NCI-H2029 (cell line): ENCODE measurements at places on chromosomes 2 and 18.

GRCh38 chr18:21110713-21111345, 784 bp downstream of the ROCK1 start:
- no peak for DNase-seq

GRCh38 chr2:18580606-18581005, 8.8 kb downstream of the NT5C1B start:
- no peak for DNase-seq

DNA sequence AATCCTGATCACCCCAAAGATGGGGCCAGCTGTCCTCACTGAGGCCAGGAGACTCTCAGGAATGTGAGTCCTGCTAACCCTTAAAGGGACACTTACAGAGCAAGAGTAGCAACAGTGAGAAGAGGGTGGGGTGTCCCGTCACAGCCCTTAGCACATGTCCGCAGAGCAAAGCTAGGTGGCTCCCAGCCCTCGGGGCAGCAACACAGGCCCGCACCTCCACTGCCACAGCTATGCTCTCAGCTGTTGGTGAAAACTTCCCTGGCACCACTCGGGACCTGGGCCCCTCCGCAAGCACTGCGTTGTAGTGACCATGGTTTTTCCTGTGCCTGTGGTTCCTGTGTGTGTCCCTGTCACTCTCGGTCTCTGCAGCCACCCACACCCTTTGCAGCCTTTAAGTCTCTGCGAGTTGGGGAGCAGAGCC, 76.4 kb upstream of the UXS1 start:
- DNase-seq: no peak

- DNase-seq: no peak
These were observed 76.0 kb upstream of the SLC66A3 start for GRCh38 chr2:11079136-11079824.

DNA sequence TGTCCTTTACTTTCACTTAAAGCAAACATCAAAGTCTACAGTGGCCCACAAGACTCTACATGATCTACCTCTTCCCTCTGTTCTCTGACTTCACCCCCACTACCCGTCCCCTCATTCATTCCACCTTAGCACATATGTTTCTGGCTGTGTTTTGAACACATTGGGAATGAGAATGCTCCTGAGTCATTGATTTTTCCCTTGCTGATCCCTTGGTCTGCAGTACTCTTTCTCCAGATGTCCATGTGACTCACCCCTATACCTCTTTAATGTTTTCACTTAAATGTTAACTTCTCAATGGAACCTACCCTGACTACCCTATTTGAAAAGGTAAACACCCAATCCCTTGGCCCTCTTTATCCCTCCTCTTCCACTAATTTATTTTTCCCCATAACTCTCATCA, 30.7 kb upstream of the FRZB start:
- DNase-seq: no peak

DNA sequence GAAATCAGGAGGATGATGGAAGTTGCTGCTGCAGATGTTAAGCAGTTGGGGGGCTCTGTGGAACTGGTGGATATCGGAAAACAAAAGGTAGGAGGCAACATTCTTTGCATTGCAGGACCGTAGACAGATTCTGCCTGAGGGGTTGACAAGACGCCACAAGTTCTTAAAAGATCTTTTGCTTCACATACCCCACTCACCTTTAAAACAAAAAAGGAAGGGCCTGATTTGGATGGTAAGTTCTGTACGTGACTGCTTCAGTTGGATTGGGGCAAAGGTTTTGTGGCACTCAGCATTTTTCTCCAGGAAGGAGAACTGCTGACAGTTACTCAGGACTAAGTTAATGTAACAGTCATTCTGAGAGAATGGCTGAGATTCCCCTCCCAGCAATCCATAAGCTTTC, 5.2 kb downstream of the CNDP2 start:
- DNase-seq: no peak

DNA sequence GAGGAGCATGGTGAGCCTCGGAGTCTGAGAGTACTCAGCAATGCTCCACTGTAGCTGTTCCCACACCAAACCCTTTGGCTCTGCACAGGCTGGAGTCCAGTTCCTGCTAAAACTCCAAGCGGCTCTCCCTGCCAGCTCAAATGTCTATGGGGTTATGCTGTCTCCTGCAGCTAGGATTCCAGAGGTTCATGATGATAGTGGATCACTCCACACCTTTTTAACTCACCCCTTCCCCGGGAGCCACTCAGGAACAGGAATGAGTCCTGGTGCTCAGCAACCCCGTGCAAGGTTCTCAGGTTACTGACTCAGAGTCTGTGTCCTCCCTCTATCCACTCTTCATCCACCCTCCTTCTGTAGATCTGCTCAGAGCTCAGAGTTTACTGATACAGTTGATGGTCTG, 410.0 kb downstream of the CDH19 start:
- DNase-seq: no peak

- DNase-seq: no peak
These were observed 123.3 kb upstream of the DCC start for GRCh38 chr18:52216666-52217065.

- no peak for DNase-seq
These were observed 181.6 kb downstream of the SMAD7 start for GRCh38 chr18:48769006-48769636.

DNA sequence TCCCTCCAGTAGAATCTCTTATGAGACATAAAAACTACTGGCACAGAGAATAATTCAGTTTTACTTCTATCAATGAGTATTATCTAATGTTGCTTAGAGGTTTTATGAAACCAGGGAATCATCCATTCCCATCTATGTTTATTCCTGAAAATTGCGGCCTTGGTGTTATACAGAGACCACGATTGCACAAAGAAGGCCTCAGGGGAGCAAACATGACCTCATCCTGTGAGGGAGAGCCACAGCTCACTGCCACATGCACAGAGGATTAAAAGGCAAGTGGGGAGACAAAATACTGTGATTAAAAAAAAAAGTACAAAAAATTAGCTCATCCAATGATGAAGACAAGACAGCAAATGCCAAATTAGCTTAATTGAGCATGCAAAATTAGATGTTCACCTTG, 111.8 kb upstream of the SLC35G4 start:
- no peak for DNase-seq

GRCh38 chr2:23430263-23430662, 45.3 kb downstream of the KLHL29 start:
- DNase-seq: no peak

- no peak for DNase-seq
These were observed 39.1 kb downstream of the ETAA1 start for GRCh38 chr2:67436221-67436620.

GRCh38 chr2:48433682-48434081, 96.3 kb upstream of the STON1 start:
- no peak for DNase-seq

DNA sequence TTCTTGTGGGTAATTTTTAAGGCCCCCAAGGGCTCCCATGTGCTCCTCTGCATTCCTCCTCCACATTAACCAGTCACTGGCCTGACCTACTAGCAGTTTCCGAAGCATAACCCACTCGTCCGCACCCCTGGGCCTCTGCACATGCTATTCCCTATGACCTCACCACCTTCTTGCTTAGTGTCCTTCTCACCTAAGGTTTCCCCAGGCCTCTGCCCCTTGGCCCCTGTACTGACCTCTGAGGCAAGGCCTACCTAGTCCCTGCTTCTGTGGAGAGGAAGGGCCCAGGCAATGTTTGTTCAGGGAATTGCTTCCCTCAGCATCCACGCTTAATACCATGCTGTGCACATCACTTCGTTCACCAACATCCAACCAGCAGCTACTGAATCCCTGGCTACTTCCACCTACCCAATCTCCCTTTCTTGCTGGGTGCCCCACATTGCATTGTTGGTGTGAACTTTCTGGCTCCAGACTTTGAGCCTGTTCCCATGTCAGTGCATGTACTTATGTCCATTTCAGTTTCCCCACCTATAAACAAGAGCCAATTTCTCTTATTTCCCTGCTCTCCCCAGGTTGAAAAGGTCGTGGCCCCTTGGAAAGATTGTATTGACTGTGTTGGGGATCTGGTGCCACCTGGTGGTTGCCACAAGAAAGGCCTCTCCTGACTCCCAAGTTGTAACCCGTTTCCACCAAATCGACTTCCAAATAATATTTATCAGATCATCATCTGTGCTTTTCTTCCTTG, 19.2 kb upstream of the TMEM177 start:
- DNase-seq: peak; percentile 19
